ENCODE measurements at places on chromosomes 6 and 20.

DNA sequence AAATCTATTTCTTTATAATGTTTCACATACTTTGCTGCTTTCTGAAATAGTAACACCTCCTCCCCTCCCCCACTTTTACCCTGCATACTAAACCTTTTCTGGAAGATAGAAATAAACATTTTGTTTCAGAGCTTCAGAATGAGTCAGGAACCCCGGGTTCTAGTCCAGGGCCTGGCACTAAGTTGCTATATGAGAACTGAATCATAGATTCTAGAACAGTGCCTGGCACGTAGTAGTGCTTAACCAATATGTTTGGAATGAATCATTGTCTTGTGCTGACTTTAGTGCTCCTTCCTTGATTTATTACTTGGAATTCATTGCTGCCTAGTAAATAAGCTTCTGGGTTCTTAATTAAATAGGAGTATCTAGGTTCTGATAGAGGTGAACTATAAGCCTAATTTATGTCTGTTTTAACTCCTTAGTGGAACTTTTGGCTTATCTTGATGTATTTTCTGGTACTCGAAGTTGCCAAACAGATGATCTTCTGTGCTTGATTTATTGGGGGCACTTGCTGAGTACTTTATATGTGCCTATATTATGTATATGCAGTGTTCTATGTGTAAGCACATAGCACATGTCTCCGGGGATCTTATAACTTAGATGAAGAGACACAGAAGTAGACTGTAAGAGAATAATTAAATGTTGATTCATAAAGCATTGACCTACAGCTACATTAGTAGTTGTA lies 18.6 kb downstream of the TAB2 start:
- no peaks in the 10 kb centered on the region for H3K27me3 ChIP-seq
- H3K36me3 ChIP-seq, result no peaks in the 10 kb centered on the region
- no peak overlapping the region for H3K27ac ChIP-seq
- no peaks in the 10 kb centered on the region for H3K4me1 ChIP-seq

DNA sequence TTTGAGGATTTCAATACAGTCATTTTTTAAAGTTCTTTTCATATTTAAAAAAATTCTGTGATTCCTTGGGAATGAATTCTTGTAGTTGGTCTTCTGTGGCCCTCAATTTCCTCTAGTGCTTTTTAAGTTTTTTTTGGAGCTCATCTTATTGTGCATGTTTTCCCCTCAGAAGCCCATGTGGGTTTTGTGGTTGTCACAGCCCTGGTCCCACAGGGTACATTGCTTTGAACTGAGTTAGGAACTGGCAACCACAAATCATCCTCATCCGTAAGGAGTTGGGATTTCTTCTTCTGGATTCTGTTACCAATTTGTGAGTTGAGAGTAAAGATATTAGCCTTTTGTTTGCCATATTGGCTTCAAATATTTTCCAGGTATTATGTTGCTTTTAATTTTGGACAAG lies 89.9 kb downstream of the AKAP7 start:
- no peak for DNase-seq
- no peaks in the 10 kb centered on the region for H3K4me1 ChIP-seq
- H3K4me3 ChIP-seq, result no peak overlapping the region
- no peaks in the 10 kb centered on the region for H3K27me3 ChIP-seq

DNA sequence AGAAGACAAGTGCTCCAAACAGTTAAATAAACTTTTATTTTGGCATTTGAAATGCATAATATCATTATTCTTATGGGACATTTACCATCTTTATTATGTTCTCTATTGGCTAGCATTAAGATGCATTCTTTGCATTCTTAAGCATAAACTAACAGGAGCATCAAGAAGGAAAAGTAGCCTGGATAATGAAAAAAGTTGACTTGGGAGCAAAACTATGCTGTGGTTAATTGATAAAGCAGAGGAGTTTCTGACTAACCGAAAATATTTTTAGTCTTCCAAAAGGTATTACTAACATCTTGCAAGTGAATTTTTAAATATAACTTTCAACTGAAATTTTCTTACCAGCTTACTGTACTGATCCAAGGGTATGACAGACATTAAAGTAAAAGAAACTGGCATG lies 140.3 kb downstream of the FLRT3 start:
- H3K4me3 ChIP-seq, result no peak overlapping the region
- DNase-seq, result no peak
- no peak overlapping the region for H3K27ac ChIP-seq
- H3K27me3 ChIP-seq, result no peaks in the 10 kb centered on the region
- no peaks in the 10 kb centered on the region for H3K36me3 ChIP-seq

DNA sequence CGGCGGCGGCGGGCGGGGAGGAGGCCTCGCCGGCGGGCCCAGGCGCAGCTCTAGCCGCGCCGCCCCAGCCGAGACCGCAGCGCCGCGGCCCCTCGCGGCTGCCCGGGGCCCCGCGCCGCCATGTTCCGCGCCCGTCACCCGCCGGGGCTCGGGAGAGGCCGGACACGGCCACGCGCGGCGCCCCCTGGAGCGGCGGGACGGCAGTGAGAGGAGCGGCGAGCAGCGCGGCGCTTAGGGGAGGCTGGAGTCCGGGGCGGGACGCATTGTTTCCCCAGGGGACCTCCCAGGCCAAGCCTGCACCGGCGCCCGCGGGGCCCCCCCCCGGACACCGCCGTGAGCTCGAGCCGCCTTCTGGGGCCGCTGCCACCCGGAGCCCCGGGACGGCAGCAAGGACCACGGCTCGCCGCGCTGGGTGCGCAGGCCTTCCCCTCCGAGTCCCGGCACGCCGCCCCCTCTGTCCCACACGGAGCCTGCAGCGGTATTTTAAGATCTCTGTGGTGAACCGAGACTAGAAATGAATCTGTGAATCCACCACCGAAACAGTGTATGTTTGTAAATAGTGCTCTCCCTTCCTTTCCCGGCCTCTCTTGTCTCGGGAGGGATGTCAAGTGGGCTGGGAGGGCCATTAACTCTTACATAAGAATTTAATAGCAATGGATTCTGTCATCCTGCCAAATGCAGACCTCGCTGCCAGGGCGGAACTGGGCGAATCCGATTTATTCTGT lies 424 bp upstream of the KIF13A start:
- H3K36me3 ChIP-seq, result no peaks in the 10 kb centered on the region
- peak; percentile 84 for DNase-seq
- no peaks in the 10 kb centered on the region for H3K27me3 ChIP-seq

- H3K4me1 ChIP-seq, result no peaks in the 10 kb centered on the region
- H3K4me3 ChIP-seq, result no peak overlapping the region
- H3K36me3 ChIP-seq, result peaks cover 7% of the 10 kb centered on the region
- H3K27ac ChIP-seq, result no peak overlapping the region
- DNase-seq, result no peak
Observed at GRCh38 chr6:144561455-144562043, 276.4 kb downstream of the UTRN start.

All from large intestine (tissue), 12 donors.